WTC11 (cell line): ENCODE measurements at places on chromosomes 11 and 22. TPM values are rescaled to one million over a fixed set of nuclear protein-coding genes. Genes with fewer than 3 reads are reported as not detected.

Gene AHNAK
- total RNA-seq, result 10.9 to 21.0 TPM (median 11.5 TPM) in 3 replicates

Gene C11orf91
- 0.22 TPM in 1 of 3 replicates, not detected in the others for total RNA-seq

Gene UBQLN3
- not detected in 3 replicates for total RNA-seq

Gene RIMBP3C
- 0.21 to 0.44 TPM in 2 of 3 replicates, not detected in the other for total RNA-seq

Gene PTGDR2
- 0.07 to 0.14 TPM (median 0.14 TPM) in 3 replicates for total RNA-seq

DNA sequence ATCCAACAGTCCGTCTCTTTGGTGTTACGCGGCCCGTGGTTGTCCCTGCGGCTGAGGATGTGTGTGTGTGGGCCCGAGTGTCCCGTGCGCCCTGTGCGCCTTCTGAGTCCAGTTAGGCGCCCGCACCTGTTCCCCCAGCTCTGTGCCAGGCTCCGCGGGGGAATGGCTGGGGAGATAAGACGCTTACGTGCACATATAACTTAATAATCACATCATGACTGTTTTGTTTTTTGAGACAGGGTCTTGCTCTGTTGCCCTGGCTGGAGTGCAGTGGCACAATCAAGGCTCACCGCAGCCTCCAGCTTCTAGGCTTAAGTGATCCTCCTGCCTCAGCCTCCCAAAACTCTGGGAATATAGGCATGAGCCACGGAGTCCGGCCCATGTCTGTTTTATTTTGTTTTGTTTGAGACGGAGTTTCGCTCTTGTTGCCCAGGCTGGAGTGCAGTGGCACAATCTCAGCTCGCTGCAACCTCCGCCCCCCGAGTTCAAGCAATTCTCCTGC is 817 bp downstream of the ARL2 start:
- no peaks in the 10 kb centered on the region for H3K27me3 ChIP-seq
- H3K36me3 ChIP-seq, result peaks cover 33% of the 10 kb centered on the region
- peak overlapping the region; percentile 81 for H3K4me3 ChIP-seq
- peak; percentile 39 for DNase-seq
- H3K27ac ChIP-seq, result no peak overlapping the region; the same call in 1 of the 2 replicates

DNA sequence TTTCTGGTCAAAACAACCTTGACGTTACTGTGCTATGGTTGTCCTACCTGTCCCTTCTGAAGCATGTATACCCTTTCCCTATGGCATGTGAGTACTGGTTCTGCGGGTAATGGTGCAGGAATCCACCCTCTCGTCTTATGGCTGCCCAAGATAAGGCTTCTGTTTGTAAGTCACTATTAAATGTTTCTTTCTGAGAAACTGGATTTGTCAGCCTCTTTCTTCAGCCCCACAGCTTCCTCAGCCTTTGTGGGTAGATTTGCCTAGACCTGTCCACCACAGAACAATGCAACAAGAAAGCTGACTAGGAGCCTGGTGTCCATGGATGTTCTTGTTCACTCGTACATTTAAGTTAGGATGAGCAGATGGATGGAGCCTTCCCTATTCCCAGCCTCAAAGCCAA is 14.4 kb downstream of the MMP7 start:
- no peaks in the 10 kb centered on the region for H3K36me3 ChIP-seq
- no peak overlapping the region for H3K27ac ChIP-seq

- peaks cover 5% of the 10 kb centered on the region for H3K36me3 ChIP-seq
- no peaks in the 10 kb centered on the region for H3K27me3 ChIP-seq
- H3K27ac ChIP-seq, result no peak overlapping the region
- no peak overlapping the region for H3K4me3 ChIP-seq
- no peaks in the 10 kb centered on the region for H3K4me1 ChIP-seq
- DNase-seq, result no peak
Observed at GRCh38 chr11:14451825-14452224, 47.8 kb downstream of the COPB1 start.

GRCh38 chr11:68016904-68017817 is 7.0 kb downstream of the ALDH3B1 start:
- H3K27me3 ChIP-seq, result no peaks in the 10 kb centered on the region
- no peak overlapping the region for H3K4me3 ChIP-seq
- peaks cover 8% of the 10 kb centered on the region for H3K4me1 ChIP-seq

GRCh38 chr11:26231252-26231661 is 100.7 kb upstream of the ANO3 start:
- H3K27me3 ChIP-seq, result no peaks in the 10 kb centered on the region
- H3K4me3 ChIP-seq, result no peak overlapping the region
- no peak for DNase-seq
- H3K27ac ChIP-seq, result no peak overlapping the region

DNA sequence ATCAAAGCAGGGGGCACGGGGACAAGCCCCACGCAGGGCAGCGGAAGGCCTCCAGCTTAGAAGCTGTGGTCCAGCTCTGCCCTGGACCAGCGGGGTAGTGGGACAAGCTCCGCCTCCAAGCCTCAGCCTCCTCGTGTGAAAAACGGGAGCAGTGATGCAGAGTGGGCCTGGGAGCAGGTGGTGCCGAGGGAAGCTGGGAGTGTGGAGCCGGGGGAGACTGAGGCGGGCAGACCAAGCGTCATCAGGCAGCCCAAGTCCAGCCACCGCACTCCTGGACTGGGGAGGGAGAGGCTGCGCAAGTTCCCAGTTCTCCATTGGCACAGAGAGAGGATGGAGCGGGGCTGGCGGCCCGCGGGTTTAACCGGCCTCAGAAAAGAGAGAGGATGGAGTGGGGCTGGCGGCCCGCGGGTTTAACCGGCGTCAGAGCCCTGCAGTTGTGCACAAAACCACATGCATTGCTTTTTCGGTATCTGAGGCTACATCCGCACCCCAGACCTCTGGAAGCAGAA is 68.1 kb upstream of the PHF21B start:
- DNase-seq, result no peak
- peaks cover 9% of the 10 kb centered on the region for H3K36me3 ChIP-seq
- peaks cover 38% of the 10 kb centered on the region for H3K4me1 ChIP-seq
- H3K27me3 ChIP-seq, result peaks cover 11% of the 10 kb centered on the region

DNA sequence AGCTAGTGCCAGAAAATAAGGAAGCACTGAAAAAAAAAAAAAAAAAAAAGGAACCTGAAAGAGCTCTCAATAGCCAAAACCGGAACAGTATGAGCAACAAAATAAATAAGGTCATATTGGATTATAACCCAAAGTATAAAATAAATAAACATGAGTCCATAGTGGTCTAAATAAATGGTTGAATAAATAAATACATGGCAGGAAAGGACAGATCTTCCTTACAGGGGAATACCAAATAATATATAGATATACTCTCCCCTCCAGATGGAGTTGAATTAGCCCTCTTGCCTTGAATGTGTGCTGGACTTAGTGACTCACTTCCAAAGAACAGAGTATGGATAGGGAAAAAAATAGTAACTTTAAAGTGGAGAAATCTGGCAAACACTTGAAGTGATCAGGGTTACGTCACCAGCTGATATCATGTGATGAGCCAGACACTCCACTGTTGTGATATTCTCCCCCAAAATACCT is 14.3 kb upstream of the ARRB1 start:
- H3K4me1 ChIP-seq, result peaks cover 3% of the 10 kb centered on the region; the same call in 1 of the 2 replicates
- H3K36me3 ChIP-seq, result no peaks in the 10 kb centered on the region
- H3K4me3 ChIP-seq, result no peak overlapping the region

- no peaks in the 10 kb centered on the region for H3K4me1 ChIP-seq
- no peak overlapping the region for H3K4me3 ChIP-seq
- H3K27ac ChIP-seq, result no peak overlapping the region
- H3K27me3 ChIP-seq, result no peaks in the 10 kb centered on the region
- H3K36me3 ChIP-seq, result peaks cover 14% of the 10 kb centered on the region
Observed at GRCh38 chr22:31876156-31876920, 68.0 kb upstream of the YWHAH start.

- H3K4me3 ChIP-seq, result peak overlapping the region; percentile 88
- DNase-seq, result no peak
- peaks cover 11% of the 10 kb centered on the region for H3K4me1 ChIP-seq
- H3K36me3 ChIP-seq, result peaks cover 36% of the 10 kb centered on the region
- no peaks in the 10 kb centered on the region for H3K27me3 ChIP-seq
- H3K27ac ChIP-seq, result no peak overlapping the region
Observed at GRCh38 chr11:6611963-6612212, 128 bp downstream of the TAF10 start.

- H3K4me3 ChIP-seq, result no peak overlapping the region
- no peak overlapping the region for H3K27ac ChIP-seq
- peaks cover 23% of the 10 kb centered on the region for H3K4me1 ChIP-seq
- peaks cover 32% of the 10 kb centered on the region for H3K36me3 ChIP-seq
Observed at GRCh38 chr11:94623120-94623735, 56.1 kb downstream of the PIWIL4 start.

GRCh38 chr11:64556044-64556720 is 34.8 kb upstream of the SLC22A12 start:
- no peak for DNase-seq
- H3K36me3 ChIP-seq, result no peaks in the 10 kb centered on the region
- H3K27ac ChIP-seq, result no peak overlapping the region

- H3K27me3 ChIP-seq, result peaks cover 37% of the 10 kb centered on the region
- peaks cover 30% of the 10 kb centered on the region for H3K4me1 ChIP-seq
Observed at GRCh38 chr11:12009617-12010321, 1.3 kb upstream of the DKK3 start.

DNA sequence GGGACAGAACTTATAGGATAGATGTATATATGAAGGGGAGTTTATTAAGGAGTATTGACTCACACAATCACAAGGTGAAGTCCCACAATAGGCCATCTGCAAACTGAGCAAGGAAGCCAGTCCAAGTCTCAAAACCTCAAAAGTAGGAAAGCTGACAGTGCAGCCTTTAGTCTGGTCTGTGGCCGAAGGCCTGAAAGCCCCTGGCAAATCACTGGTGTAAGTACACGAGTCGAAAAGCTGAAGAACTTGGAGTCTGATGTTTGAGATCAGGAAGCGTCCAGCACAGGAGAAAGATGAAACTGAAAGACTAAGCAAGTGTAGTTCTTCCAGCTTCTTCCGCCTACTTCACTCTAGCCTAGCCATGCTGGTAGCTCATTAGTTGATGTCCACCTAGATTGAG is 799.6 kb upstream of the ARHGAP42 start:
- H3K27me3 ChIP-seq, result no peaks in the 10 kb centered on the region
- H3K4me1 ChIP-seq, result no peaks in the 10 kb centered on the region
- H3K27ac ChIP-seq, result no peak overlapping the region
- no peaks in the 10 kb centered on the region for H3K36me3 ChIP-seq

DNA sequence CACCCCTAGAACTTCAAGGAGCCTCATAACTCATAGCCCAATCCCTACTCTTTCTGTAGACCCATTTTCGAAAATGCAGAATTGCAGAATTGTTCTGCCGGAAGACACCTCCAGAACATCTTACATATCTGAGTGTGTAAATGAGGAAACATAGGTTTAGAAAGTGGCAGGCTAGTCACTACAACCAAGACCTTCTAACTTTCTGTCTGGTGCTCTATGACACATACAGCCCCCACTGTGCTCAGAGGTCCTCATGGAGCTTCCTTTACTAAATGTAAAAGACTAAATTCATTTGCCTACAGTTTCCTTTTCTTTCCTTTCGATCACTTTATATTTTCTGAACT is 132.1 kb upstream of the DDI1 start:
- no peak overlapping the region for H3K4me3 ChIP-seq
- no peak for DNase-seq
- no peak overlapping the region for H3K27ac ChIP-seq
- H3K36me3 ChIP-seq, result 0 out of 2 replicates have a peak, but pooled peaks cover 5% of the 10 kb centered on the region
- H3K4me1 ChIP-seq, result peaks cover 4% of the 10 kb centered on the region
